ENCODE measurements at places on chromosomes 2 and 18. TPM values are rescaled to one million over a fixed set of nuclear protein-coding genes. Genes with fewer than 3 reads are reported as not detected.

DNA sequence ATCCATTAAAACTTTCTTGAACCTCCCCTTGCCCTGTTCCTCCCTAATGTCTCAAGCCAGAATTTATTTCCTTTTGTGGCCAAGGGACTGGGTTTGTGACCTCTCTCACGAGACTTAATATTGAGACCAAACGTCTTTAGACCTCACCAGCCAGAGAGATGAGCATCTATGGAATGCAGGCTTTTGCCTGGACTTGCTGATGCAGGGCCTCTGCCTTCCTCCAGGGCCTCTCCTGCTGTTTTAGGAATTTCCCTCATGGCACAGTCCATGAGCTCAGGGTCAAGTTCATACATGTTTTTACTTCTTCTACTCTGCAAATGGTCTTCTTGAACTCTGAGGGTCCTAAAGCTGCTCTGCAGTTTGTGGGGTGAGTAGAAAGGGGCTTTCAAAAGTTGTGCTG lies 22.3 kb downstream of the IL1B start:
- no peak overlapping the region for H3K4me3 ChIP-seq
- no peak overlapping the region for H3K27ac ChIP-seq
- H3K36me3 ChIP-seq = peaks cover 7% of the 10 kb centered on the region
- DNase-seq = no peak
- H3K27me3 ChIP-seq = peaks cover 5% of the 10 kb centered on the region

DNA sequence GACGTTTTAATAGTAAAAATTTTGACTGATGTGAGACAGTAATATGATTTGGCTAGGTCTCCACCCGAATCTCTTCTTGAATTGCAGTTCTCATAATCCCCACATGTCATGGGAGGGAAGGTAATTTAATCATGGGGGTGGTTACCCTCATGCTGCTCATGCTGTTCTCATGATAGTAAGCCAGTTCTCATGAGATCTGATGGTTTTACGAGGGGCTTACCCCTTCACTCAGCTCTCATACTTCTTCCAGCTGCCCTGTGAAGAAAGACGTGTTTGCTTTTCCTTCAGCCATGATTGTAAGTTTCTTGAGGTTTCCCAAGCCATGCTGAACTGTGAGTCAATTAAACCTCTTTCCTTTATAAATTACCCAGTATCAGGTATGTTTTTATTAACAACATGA lies 327.0 kb upstream of the CDH7 start:
- no peak for DNase-seq
- no peak overlapping the region for H3K27ac ChIP-seq
- H3K4me3 ChIP-seq = no peak overlapping the region
- no peaks in the 10 kb centered on the region for H3K4me1 ChIP-seq
- H3K27me3 ChIP-seq = no peaks in the 10 kb centered on the region

GRCh38 chr2:100142393-100142792 lies at the start of gene AFF3:
AFF3 (minus strand) TSS chr2:100142590; CDS start chr2:100104454, 38,136 bp downstream.
- peak within 1 kb of the TSS; percentile 71 for H3K4me3 ChIP-seq
- peak within 1 kb of the TSS; percentile 52 for H3K27ac ChIP-seq
- H3K4me1 ChIP-seq = peaks cover 46% of the 10 kb centered on the region
- H3K36me3 ChIP-seq = peaks cover 2% of the 10 kb centered on the region
- DNase-seq = peak; percentile 38

KIF1A gene
- 0.66 TPM for total RNA-seq

MYO5B gene
- 0.12 TPM for total RNA-seq

GRCh38 chr18:22683196-22683676 lies 249.9 kb upstream of the RBBP8 start:
- peaks cover 2% of the 10 kb centered on the region for H3K27me3 ChIP-seq
- no peaks in the 10 kb centered on the region for H3K36me3 ChIP-seq
- H3K27ac ChIP-seq = no peak overlapping the region

FMNL2 gene
- 16.1 TPM for total RNA-seq

- peak overlapping the region; percentile 78 for H3K4me3 ChIP-seq
- peaks cover 6% of the 10 kb centered on the region for H3K4me1 ChIP-seq
- H3K27ac ChIP-seq = peak overlapping the region; percentile 77
- no peaks in the 10 kb centered on the region for H3K36me3 ChIP-seq
- no peak for DNase-seq
These were observed 4.9 kb upstream of the HS6ST1 start for GRCh38 chr2:128323555-128323931.

- H3K27ac ChIP-seq = no peak overlapping the region
- H3K4me3 ChIP-seq = no peak overlapping the region
- DNase-seq = no peak
- no peaks in the 10 kb centered on the region for H3K4me1 ChIP-seq
- no peaks in the 10 kb centered on the region for H3K36me3 ChIP-seq
These were observed 62.5 kb downstream of the DHRS9 start for GRCh38 chr2:169131587-169132512.

RAB6C gene
- total RNA-seq = not detected

RAD51AP2 gene
- total RNA-seq = not detected

SOX11 gene
- not detected for total RNA-seq

Measured in activated T-helper 1 cell treated with anti-CD3 and anti-CD28 coated beads, Interleukin-12 subunit alpha, Interleukin-12 subunit beta, Interleukin-2, Interleukin-4 antibody, amounts not matched to agents 30 ng/mL and 10 ng/mL and 1 ng/mL, durations not matched to agents 14 hours and 24 hours and 36 hours (primary cell).